Mucosa of descending colon (tissue), 3 donors: ENCODE measurements at places on chromosomes 16 and 17. TPM values are rescaled to one million over a fixed set of nuclear protein-coding genes. Genes with fewer than 3 reads are reported as not detected.

Gene KRTAP17-1
- total RNA-seq: not detected

GRCh38 chr16:80573700-80574120 lies 32.9 kb downstream of the DYNLRB2 start:
- no peak for DNase-seq

DNA sequence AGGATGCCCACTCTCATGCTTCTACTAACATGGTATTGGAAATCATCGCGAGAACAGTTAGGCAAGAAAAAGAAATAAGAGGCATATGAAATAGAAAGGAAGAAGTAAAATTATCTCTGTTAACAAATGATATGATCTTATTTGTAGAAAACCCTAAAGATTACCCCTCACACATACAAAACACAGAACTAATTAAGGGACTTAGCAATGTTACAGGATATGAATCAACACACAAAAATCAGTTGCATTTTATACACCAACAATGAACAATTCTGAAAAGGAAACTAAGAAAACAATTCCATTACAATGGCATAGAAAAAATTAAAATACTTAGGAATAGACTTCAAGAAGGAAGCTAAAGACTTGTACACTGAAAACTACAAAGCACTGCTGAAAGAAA lies 2.7 kb upstream of the CAPNS2 start:
- no peak for DNase-seq

DNA sequence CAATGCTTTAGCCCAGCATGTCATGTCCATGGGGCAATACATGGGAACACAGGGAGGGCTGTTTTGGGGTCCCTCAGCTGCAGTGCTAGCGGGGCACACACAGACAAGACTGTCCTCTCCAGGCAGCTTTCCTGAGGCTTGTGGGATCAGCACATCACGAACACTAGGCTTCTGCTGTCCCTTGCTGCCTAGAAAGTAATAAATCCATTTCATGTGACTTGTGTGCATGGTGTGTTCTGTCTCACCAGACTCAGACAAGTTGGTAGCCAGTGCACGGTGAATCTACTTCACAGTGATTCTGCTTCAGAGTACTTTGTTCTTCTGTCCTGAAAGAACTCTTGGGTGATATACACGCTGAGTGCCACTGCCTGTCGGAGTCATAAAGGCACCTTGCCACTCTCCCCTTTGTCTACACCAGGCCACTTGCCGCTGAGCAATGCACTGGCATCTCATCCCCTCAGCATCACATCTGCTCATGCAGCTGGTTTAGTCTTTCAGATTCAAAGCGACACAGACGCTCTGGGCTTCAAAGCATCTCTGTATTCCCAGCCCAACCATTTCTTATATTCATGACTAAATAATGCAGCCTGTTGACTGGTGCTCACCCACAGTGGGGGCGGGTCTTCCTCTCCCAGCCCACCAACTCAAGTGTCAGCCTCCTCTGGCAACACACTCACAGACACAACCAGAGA lies 95.2 kb upstream of the COX10 start:
- DNase-seq: no peak

DNA sequence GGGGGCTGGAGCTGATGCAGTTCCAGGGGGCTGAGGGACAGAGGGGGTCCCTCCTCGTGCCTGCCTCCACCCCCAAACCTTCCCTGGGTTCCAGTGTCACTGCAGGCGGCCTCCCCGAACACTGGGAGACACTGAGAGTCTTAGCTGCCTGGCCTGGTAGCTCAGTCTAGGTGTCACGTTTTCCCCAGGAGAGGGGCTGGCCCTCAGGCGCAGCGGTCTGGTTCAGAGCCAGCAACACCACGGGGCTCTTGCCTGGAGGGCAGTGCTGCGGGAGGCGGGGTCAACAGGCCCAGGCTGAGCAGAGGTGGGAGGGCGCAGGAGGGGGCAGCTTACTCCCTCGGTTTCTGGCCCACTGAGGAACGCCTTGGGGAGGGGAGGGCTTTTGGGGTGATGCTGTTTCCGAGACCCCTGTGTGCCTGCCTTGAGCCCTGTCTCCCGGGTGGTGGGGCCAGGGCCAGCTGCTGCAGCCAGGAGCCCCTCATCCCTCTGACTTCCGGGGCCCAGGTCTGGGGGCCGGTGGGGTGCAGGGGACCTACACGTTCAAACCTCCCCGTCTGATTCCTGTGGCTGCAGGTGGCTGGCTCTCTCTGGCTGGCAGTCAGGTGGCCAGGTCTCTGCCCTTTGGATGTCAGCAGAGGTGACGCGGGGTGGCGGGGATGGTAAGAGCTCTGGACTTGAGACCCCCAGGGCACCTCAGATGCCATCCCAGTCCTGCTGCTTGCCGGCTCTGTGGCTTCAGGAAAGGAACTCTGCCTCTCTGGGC lies 89.3 kb upstream of the GSE1 start:
- DNase-seq: no peak
